Airway epithelial cell (primary cell): ENCODE measurements at places on chromosomes 2 and 18. TPM values are rescaled to one million over a fixed set of nuclear protein-coding genes. Genes with fewer than 3 reads are reported as not detected.

Gene EMX1
- not detected in 2 replicates for total RNA-seq

Gene BMP10
- total RNA-seq: not detected in 2 replicates

Gene IL1RL2
- 0.63 and 1.3 TPM in 2 replicates for total RNA-seq

Gene EMILIN2
- 1.1 and 1.4 TPM in 2 replicates for total RNA-seq
